ENCODE measurements at places on chromosomes 1 and 21.
A peak's percentile ranks its signal among the peaks of the same experiment; 100 is the strongest.

DNA sequence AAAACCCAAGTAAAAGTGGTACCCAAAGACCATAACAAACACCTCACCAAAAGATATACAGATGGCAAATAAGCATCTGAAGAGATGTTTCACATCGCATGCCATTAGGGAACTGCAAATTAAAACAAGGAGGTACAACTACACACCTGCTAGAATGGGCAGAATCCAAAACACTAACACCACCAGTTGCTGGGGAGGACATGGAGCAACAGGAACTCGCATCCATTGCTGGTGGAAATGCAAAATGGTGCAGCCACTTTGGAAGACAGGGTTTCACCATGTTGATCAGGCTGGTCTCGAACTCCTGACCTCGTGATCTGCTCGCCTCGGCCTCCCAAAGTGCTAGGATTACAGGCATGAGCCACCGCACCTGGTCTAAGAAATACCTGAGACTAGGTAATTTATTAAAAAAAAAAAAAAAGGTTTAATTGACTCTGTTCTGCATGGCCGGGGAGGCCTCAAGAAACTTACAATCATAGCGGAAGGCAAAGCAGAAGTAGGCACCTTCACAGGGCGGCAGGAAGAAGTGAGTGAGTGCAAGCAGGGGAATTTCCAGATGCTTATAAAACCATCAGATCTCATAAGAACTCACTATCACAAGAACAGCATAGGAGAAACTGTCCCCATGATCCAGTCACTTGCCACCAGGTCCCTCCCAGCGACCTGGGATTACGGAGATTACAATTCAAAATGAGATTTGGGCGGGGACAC lies 30.2 kb upstream of the PRSS38 start:
- no peak for DNase-seq

DNA sequence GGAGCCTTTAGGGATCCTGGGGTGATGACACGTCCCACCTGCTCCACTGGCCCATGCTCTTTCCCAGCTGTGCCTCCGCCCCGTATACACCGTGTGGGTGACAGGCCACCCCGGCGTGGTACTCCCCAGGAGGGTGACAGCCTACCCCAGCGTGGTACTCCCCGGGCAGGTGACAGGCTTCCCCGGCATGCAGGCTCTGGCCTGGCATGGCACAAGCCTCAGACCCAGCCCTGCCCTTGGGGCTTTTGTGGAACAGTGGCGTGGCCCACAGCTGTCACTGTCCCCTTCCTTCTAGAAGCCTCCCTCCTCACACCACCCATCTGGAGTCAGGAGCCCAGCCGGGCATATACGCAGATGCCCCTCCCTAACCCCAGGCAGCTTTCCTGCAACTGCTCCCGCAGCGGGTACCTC lies 4.7 kb upstream of the PFKL start:
- no peak for DNase-seq

DNA sequence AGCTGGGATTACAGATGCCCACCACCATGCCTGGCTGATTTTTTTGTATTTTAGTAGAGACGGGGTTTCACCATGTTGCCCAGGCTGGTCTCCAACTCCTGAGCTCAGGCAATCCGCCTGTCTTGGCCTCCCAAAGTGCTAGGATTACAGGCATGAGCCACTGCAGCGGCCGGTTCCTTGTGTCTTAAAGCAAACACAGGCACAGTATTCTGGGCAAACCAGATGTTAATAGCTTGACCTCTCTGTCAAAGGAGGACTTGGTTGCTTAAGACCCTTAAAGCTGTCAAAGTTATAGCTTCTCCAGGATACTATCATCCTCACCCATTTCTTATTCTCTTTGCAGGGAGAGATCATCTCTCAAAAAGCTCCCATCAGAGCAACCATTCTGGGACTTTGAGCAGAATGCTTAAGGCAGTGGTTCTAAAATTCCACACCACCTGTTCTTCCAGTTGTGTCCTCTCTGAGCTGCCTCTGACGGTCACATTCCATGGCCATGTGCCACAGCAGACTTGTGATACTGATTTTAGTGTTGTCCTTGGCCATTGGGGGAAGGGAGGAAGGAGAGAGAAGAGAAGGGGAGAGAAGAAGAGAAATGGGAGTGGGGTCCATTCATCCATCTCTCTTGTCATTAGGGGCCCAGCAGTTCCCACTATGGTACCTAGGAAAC lies 81.8 kb downstream of the PBX1 start:
- DNase-seq: no peak

DNA sequence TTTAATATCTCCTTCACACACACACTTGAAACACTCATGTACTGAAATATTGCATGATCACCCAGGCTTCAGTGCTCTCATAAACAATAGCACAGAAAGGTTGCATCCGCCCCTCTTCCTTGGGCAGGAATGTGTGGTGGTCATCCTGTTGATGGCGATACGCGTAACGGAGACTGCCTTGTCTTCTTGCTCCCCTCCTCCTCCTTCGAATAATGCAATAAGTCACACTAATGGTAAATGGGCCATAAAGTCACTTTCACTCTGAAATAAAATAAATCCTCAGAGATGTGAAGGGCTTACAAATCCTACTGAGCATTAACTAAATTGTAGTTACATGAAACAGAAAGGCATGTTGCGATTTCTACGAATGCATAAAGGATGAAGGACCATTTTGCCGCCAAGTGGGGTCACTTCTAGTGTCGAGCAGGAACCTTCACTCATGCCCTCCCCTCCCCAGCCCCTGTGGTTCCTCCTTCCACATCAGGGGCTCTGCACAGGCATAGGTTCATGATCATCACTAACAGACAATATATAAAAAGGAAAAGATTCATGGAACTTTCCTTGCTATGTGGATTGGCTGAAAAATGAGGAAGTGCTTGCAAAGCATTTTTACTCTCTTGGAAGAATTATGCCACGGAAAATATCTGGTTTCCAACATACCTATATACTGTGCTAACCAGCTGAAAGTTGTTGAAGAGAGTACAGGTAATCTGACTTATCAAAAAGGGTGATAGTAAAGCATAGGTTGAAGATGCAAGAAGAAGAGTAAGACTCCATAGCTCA lies 1.2 kb upstream of the PGBD5 start:
- DNase-seq: peak; percentile 23

DNA sequence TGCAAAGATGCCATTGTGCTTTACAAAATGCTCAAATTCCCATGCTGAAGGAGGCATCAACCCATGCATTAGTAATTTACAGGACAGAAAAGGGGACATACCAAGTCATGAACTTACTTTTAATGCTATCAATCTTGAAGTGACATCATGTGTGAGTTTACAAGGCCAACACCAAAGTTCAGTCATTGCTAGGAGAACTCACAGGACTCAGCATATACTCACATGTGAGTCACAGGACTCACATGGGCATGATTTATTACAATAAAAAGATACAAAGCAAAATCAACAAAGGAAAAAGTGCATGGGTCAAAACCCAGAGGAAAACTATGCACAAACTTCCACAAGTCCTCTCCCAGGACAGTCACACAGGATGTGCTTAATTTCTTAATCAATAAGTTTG lies 1656.0 kb downstream of the MRPL39 start:
- no peak for DNase-seq

GRCh38 chr1:152112101-152112884 lies 3.0 kb downstream of the TCHH start:
- no peak for DNase-seq

DNA sequence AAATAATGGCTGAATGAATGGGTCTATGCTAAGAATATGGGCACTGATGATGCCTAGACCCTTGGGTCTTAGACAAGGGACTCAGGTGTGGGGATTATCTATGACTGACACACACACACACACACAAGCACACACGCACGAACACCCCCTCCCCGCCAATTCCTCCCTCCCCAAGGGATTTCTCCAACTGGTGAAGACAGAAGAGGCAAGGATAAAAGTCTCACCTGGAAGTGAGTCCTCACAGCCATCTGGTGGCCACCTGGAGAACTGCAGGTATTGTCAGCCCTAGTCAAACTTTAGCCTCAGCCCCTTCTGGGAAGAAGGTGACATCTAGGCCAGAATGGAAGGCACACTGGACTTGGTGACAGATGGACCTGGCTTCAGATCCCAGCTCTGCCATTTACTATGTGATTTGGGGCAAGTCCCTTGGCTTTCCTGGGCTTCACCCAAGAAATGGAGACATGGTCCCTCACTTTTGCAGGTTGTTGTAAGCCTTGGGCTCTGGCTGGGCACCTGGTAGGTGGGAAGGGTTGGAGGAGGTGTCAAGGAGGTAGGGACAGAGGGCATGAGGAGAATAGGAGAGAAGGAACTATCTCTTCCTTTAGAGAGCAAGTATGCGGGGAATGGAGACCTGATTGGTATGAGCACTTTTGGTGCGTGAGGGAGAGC lies 4.0 kb upstream of the GPR3 start:
- peak; percentile 6 for DNase-seq

GRCh38 chr1:34736692-34737091 lies 18.2 kb upstream of the GJB5 start:
- no peak for DNase-seq

GRCh38 chr1:233641029-233641428 lies 27.1 kb downstream of the KCNK1 start:
- DNase-seq: no peak

GRCh38 chr1:231334079-231334666 lies 3.5 kb downstream of the EXOC8 start:
- DNase-seq: no peak

DNA sequence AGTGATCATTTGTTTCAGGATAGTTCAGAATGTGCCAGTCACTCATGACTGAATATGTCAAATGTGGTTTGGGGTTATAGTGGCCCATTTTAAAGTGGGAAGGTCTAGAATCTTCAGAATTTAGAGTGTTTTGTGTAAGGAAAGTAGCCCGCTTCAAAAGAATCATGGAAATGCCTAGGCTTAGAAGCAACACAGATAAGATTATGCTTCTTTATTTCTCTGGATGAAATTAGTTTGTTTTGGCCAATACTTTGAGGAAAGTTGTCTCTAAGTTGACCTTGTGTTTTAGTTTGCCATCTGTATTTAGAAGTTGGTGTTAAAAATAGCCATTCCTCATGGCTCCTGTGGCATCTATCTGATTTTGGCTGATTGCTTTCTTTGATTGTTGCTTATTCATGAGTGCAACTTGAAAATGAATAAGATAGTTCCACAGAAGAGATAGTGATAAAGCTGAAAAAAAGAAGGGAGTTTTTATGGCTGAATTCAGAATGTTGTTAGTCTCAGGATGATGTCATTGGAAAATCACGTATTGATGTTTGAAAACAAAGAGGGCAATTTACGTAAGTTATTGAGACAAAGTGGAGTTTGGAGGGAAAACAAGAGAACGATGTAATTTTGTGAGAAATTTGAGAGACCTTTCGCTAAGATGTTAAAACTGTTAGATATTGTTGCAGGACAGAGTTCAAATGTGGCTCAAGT lies 71.9 kb downstream of the PLA2G4A start:
- DNase-seq: no peak

GRCh38 chr1:29672416-29673227 lies 436.3 kb downstream of the PTPRU start:
- DNase-seq: no peak

- no peak for DNase-seq
These were observed 10.0 kb downstream of the PCSK9 start for GRCh38 chr1:55049271-55049913.

DNA sequence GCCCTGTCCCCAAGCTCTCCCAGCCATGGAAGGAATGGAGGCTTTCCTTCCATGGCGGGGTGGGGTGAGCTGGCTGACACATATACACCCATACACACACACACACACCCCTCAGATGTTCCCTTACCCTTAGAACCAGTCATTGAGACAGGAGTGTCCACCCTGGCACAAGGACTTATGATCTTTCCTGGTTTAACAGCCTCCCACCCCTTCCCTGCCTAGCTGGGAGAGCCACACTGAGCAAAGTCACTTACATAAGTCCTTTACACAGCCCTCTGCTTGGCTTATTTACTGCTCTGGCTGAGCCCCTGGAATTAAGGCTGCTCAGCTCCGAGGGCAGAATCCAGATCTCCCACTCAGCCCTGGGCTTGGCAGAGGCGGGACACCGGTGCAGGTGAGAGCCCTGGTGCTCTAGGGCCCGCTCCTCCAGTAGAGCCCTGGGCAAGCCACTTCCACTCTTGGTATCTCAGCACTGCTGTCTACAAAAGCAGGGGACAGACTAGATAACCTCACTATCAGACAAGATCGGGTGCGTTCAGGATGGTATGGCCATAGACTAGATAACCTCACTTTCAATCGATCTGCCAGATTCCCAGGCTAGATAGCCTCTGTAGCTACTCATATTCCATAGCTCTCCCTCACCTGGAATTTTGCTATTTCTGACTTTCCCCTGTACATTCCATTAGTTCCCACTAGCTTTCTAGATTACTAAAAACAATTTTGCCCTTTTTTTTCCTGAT lies 16.7 kb downstream of the SLC6A9 start:
- no peak for DNase-seq

- DNase-seq: no peak
These were observed 76.2 kb upstream of the TEKT2 start for GRCh38 chr1:36007741-36008140.

DNA sequence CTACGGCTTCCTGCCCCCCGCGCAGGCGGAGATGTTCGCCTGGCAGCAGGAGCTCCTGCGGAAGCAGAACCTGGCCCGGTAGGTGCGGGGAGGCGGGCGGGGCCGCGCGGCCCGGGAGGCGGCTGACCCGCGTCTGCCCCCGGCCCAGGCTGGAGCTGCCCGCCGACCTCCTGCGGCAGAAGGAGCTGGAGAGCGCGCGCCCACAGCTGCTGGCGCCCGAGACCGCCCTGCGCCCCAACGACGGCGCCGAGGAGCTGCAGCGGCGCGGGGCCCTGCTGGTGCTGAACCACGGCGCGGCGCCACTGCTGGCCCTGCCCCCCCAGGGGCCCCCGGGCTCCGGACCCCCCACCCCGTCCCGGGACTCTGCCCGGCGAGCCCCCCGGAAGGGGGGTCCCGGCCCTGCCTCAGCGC lies 16.6 kb downstream of the NOC2L start:
- no peak for DNase-seq

DNA sequence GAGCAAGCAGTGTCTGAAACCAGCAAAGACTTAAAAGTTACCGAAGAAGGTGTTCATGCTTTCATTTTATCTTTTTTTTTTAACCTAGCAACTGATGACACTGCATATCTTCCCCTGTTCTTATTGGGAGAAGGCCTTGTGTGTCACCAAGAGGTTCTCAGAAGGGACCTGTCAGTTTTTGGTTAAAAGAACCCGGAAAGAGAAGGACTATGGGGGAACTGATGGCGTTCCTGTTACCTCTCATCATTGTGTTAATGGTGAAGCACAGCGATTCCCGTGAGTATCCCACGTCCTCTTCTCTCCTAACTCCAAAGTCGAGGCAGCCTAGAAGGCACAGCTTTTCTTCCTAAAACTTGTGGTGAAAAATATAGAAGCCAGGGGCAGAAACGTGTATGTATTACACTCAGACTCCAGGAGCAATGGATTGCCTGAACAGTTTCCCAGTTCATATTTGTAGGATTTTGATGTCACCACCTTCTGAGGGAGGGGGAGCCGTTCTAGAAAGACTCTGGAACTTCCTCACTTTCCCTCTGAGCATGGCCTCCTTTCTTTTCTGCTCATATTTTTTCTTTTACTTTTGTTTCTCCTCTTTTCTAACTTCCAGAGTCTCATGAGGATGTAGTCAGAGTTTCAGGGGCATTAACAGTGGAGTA lies at the start of gene MR1:
Gene MR1, plus strand, starts transcription at position 185 of the 653 bp plus-strand sequence. Its CDS starts 25 bp downstream, at position 210.
- DNase-seq: peak; percentile 45

Measured in SHP77 treated with DMSO at 0.1 percent for 48 hours (cell line).